ENCODE measurements at places on chromosomes 5 and 9. TPM values are rescaled to one million over a fixed set of nuclear protein-coding genes. Genes with fewer than 3 reads are reported as not detected.

DNA sequence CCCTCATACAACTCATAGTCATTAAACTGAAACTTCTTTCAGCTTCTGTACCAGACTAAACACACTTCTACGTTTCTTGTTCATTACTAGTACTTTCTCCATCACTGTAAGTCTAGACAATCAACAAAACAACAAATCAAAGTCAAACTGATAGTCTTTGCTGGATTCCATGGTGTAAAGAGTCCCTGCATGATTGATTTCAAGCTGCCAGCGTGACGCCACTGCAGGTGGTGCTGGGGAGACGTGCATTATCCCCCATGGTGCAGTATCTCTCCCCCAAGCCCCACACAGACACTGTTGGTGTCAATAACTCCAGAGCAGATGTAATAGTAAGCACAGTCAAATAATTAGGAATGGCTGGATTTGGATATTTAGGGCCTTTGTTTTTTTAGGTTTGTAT lies 10.7 kb upstream of the SLC2A8 start:
- H3K27ac ChIP-seq = no peak overlapping the region
- no peak overlapping the region for H3K4me3 ChIP-seq
- no peak for DNase-seq
- H3K36me3 ChIP-seq = no peaks in the 10 kb centered on the region
- no peaks in the 10 kb centered on the region for H3K4me1 ChIP-seq

- H3K36me3 ChIP-seq = no peaks in the 10 kb centered on the region
- H3K4me1 ChIP-seq = peaks cover 3% of the 10 kb centered on the region
- peak overlapping the region; percentile 75 for H3K27ac ChIP-seq
- H3K4me3 ChIP-seq = no peak overlapping the region
- no peak for DNase-seq
Measured at GRCh38 chr9:101026824-101027223, 1.7 kb upstream of the PLPPR1 start.

DNA sequence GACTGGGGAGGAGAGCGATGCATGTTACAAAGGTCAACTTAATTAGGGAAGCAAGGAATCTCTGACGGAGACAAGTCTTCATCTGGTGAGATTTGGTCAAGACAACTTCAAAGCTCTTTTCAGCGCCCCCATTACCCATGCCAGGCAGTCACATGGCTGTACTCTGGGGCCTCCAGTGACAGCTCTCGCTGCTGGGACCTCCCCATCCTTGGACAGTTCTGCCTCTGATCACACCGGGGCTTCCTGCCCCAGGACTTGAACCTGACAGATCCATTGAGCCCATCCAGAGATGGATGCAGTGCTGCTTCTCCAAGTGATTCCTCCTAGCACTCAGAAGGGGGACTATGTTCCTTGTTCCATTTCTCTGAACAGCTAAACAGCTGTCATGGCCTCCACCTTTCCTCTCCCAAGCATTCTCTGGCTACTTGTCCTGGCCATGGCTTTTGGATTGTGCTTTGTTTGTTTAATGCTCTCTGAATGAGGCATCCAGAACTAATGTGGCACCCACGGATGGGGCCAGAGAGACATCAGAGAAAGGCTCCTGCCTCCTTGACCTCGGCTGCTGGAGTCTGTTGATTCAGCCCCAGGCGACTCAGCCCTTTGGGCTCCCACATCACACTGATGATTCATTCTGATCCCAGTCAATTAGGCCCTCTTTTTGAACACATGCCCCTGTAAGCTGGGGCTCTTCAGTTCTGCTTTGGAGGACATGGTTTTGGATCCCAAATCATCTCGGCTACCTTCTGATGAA lies 122.1 kb upstream of the ADAMTS16 start:
- no peak for DNase-seq
- no peaks in the 10 kb centered on the region for H3K27me3 ChIP-seq
- H3K36me3 ChIP-seq = no peaks in the 10 kb centered on the region
- no peaks in the 10 kb centered on the region for H3K4me1 ChIP-seq
- H3K4me3 ChIP-seq = no peak overlapping the region

GRCh38 chr9:27422279-27422834 lies 101.7 kb upstream of the IFNK start:
- no peak overlapping the region for H3K27ac ChIP-seq
- H3K4me3 ChIP-seq = no peak overlapping the region
- no peak for DNase-seq
- H3K36me3 ChIP-seq = no peaks in the 10 kb centered on the region
- no peaks in the 10 kb centered on the region for H3K27me3 ChIP-seq

DNA sequence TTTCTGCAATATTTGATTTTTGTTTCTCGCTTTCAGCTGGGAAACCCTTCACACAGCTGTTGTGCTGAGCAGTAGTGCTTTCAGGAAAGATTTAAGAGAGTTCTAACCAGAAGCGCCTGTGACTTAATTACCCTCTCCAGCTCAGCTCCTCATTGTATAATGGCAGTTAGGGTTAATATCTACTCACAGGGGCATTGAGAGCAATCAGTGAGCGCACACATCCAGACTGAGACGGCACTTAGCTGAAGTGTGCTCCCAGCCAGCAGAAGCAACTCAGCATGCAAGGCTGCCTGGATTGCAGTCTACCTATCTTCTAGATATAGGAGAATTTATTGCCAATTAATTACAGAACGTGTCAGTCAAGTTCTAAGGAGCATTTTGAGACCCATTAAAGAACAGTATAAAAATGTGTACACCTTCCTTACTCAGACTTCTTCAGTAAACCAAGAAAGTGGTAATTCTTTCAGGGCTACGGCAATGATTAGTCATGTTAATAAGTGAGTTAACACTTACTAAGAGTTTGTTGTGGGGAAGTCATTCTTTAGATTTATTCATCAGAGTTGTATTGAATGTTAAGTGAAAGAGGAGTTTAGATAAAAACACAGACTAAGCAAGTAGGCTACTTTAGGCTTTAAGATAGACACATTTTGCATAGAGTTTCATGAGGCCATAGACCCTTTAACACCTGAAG lies 111.7 kb upstream of the PCAT7 start:
- H3K4me3 ChIP-seq = no peak overlapping the region
- peaks cover 75% of the 10 kb centered on the region for H3K36me3 ChIP-seq
- DNase-seq = no peak
- no peaks in the 10 kb centered on the region for H3K27me3 ChIP-seq

GRCh38 chr9:26369093-26369492 lies 523.5 kb downstream of the CAAP1 start:
- H3K27me3 ChIP-seq = no peaks in the 10 kb centered on the region
- no peak overlapping the region for H3K27ac ChIP-seq
- H3K36me3 ChIP-seq = no peaks in the 10 kb centered on the region
- H3K4me3 ChIP-seq = no peak overlapping the region

DNA sequence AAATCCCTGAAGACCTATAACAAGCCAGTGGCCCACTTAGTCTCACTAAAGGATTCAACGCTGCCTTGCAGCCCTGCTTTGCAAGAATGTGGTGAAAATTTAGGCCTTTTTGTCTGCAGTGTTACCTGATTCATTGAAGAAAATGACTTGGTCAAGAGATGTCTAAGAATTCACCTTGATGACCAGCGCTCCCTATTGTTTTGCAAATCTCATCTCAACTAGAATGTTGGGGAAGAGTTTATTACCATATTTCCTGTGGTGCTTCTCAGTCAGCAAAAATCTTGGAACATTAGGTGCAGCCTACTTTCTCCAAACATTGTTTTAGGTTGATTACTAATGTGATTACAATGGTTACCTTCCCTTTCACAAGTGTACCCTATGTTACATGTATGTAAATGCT lies 53.5 kb downstream of the PLK2 start:
- DNase-seq = peak; percentile 51
- H3K36me3 ChIP-seq = no peaks in the 10 kb centered on the region
- H3K27me3 ChIP-seq = no peaks in the 10 kb centered on the region
- H3K27ac ChIP-seq = no peak overlapping the region
- no peak overlapping the region for H3K4me3 ChIP-seq

DNA sequence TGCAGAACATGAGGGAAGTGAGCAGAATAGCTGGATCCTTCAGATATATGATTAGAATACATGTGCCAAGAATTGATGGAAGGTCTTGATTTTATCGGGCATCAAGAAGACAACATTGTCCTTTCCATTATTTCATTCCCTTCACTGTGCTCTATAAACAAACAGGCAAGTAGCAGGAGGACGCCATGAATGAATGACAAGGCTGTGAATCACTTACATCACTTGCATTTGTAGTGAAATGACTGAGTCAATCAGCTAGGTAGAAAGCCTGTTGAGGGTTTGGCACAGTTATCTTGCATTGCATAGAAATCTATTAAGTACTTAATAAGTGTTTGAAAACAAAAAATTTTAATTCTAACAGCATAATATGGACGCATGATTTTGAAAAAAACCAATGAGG lies 548.8 kb upstream of the IZUMO3 start:
- H3K27me3 ChIP-seq = no peaks in the 10 kb centered on the region
- H3K27ac ChIP-seq = no peak overlapping the region
- DNase-seq = no peak
- H3K36me3 ChIP-seq = no peaks in the 10 kb centered on the region

GRCh38 chr5:76319673-76320072 lies 83.4 kb upstream of the IQGAP2 start:
- H3K36me3 ChIP-seq = no peaks in the 10 kb centered on the region
- H3K4me3 ChIP-seq = no peak overlapping the region
- no peak overlapping the region for H3K27ac ChIP-seq

GRCh38 chr5:123505633-123506032 lies 6.3 kb upstream of the CSNK1G3 start:
- no peaks in the 10 kb centered on the region for H3K36me3 ChIP-seq
- no peak for DNase-seq
- no peaks in the 10 kb centered on the region for H3K4me1 ChIP-seq
- H3K27me3 ChIP-seq = peaks cover 74% of the 10 kb centered on the region

DNA sequence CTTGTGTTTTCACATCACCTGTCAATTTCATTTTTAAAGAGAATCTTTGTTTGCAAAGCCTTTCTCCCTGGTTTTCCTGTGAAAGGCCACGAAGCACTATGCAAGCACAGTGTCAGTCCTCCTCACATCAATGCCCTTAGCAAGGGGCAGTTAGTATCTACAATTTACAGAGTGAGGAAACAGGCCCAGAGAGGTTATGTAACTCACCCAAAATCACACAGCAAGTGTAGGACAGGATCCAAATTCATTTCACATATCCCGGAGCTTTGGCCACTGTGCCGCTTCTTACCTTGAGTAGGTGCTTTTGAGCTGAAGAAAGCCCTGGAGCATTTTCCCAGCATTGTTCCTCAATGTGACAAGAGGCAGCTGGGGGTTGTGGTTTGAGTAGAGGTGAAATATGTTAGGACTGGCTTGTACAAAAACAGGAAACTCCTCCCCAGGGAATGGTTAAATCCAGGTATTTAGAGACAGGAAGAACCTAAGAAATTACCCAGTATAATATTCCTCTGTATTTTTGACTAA lies 283.8 kb downstream of the NTRK2 start:
- H3K4me3 ChIP-seq = no peak overlapping the region
- H3K4me1 ChIP-seq = no peaks in the 10 kb centered on the region
- no peak for DNase-seq
- peaks cover 9% of the 10 kb centered on the region for H3K27me3 ChIP-seq
- H3K27ac ChIP-seq = no peak overlapping the region

- no peaks in the 10 kb centered on the region for H3K4me1 ChIP-seq
- no peak for DNase-seq
- H3K27ac ChIP-seq = no peak overlapping the region
- no peaks in the 10 kb centered on the region for H3K36me3 ChIP-seq
- H3K4me3 ChIP-seq = no peak overlapping the region
Measured at GRCh38 chr5:19739671-19740070, 248.3 kb downstream of the CDH18 start.

DNA sequence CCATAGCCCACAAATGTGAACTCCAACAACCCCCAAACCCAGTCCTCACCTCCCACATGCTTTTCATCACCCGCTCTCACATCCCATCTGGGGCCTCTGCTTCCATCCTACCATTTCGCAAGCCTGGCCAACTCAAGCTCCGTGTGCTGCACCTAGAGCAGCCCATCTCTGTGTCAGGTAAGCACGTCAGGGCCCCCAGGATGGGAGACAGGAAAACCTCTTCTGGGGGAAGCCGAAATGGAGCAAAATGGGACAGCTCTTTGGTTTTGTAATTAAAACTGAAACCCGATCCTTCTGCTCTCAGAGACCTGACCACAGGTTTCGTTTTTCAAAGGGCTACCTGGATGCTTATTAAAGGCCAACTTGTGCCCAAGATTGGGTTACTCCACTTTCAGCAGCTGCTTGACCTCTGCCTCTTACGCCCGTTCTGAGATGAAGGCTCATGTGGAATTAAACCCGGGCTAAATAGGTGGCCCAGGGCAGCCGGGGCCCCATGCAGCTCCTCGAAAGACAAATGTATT lies 287.7 kb downstream of the SLIT3 start:
- H3K36me3 ChIP-seq = no peaks in the 10 kb centered on the region
- H3K27ac ChIP-seq = no peak overlapping the region
- no peak for DNase-seq
- no peak overlapping the region for H3K4me3 ChIP-seq
- H3K27me3 ChIP-seq = no peaks in the 10 kb centered on the region

DNA sequence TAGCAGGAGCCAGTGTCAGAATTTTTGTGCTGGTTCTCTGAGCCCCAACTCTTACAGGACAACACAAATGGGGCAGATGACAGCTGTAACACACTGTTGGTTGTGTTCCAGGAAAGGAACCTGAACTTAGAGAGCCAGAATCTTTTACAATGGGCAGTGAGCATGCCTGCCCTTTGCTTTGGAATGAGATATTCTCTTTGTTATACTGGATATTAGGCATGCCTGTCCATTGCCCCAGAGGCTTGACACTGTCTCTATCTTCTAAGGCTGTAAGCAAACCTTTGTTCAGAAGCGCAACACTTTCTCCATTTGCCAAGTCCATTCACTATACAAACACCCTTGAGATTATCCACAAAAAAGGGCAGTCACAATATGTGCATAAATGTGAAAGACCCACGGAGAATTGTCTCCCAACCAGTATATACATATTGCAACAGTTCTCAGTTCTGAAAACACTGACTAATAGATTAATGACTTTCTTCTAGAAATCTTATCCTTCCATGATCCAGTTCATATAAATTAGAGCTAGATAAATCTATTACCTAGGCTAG lies 26.3 kb upstream of the CEP120 start:
- no peak overlapping the region for H3K4me3 ChIP-seq
- peak overlapping the region; percentile 13 for H3K27ac ChIP-seq
- H3K36me3 ChIP-seq = no peaks in the 10 kb centered on the region
- DNase-seq = no peak
- H3K27me3 ChIP-seq = no peaks in the 10 kb centered on the region

DNA sequence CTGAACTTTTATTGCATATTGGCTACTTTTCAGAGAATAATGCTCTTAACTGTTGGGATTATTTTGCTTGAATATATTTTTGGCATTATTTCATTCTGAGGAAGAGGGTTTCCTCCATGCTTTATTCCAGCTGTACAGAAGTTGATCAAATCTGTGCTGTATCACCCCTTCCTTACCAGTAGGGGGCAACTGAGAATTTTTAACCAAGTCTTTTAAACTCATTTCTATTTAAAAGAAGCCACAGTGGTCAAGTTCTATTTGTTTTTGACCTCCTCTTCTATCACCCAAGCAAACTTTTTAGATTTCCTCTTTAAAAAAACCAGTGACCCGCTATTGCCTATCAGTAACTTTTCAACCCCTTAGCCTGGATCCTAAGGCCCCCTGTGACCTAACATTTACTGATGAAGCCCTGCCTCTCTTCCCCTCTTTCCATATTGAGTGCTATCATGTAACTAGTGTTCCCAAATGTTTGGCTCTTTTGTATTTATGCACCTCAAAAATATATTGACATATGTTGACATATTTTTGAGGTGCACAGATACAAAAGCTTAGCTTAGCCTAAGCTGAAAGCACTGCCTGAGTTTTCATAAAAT lies 80.6 kb downstream of the FBXO4 start:
- DNase-seq = no peak
- no peak overlapping the region for H3K4me3 ChIP-seq
- H3K4me1 ChIP-seq = no peaks in the 10 kb centered on the region

SLC6A18 gene
- not detected for total RNA-seq

DMRT3 gene
- not detected for total RNA-seq

ADCY2 gene
- total RNA-seq = 63.2 TPM

IL5 gene
- not detected for total RNA-seq

PTPA gene
- 107 TPM for total RNA-seq

DPYSL3 gene
- total RNA-seq = 76.3 TPM

All from endodermal cell (in vitro differentiated cells).